Ecto neural progenitor cell (in vitro differentiated cells): ENCODE measurements at places on chromosomes 7 and 10.
A peak's percentile ranks its signal among the peaks of the same experiment; 100 is the strongest.

- no peak for DNase-seq
These were observed 38.0 kb downstream of the INPP5A start for GRCh38 chr10:132575320-132576201.

DNA sequence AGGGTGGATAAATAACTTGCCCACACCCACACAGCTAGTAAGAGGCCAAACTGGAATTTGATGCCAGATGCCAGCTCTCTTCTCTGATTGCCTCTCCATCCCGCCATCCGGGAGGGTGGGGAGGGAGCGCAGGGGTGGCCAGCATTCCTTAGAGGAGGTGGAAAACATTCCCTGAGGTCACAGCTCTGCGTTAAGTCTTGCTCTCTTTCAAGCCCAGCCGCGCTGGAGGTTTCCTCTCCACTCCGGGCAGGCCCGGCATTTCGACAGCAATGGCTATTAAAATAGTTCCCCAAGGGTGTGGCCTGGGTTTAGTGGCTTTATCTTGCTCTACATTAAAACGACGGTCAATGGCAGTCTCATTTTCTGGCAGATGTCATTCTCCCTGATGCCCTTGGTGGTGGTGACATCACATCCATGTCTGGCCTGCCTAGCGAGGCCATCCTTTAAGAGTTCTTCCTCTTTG lies 16.1 kb upstream of the C10orf71 start:
- peak; percentile 52 for DNase-seq

- no peak for DNase-seq
These were observed 256.3 kb downstream of the GRID1 start for GRCh38 chr10:86110156-86110786.

- DNase-seq, result no peak
These were observed 72.7 kb downstream of the PTPRZ1 start for GRCh38 chr7:121945480-121946236.

DNA sequence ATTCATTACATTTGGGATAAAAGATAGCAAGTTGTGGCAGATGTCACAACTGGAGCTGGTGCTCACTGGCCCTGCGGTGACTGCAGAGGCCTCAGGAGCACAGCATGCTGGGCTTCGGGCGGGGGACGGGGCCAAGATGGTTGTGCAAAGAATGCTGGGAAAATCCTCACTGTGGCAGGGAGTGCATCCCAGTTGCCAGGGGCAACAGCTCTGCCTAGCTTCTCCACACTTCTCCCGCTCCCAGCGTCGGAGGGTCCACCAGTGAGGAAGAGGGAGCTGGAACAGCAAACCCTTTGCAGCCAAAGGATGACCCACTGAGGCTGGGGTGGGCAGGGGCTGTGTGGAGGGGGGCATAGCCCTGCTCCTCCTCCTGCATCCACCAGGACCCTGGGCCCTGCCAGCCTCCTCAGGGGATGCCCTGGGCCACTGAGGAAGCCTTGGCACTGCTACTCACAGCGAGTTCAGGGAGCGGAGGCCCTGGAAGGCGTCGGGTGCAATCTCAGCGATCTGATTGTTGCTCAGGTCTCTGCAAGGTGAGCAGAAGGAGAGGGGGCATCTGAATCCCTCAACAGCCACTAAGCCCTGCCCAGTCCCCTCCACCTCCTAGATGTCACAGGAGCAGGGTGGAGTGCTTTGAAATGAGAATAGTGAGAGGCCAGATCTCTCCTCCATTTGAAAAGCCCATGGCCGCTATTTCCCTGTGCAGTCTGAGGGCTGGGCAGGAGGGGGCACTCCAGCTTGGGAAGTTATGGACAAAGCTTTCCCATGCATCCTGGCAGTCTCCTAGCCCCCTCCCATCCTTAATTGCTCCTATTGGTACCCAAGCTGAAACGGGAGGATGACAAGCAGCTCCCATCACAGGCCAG lies 126.5 kb downstream of the SLIT1 start:
- DNase-seq, result no peak

DNA sequence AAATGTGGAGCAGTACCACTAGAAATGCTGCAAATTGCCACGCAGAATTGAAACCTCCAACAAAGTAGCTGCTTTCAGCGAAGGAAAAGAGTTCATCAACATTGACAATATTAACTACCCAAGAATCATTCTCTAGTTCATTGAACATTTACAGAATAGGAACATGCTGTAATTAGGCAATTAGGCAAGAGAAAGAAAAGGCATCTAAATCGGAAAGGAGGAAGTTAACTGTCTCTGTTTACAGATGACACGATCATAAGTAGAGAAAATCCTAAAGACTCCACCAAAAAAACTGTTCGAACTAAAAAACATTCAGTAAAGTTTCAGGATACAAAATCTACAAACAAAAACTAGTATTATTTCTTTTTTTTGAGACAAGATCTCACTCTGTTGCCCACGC lies 8.9 kb upstream of the PKD1L1 start:
- DNase-seq, result no peak

DNA sequence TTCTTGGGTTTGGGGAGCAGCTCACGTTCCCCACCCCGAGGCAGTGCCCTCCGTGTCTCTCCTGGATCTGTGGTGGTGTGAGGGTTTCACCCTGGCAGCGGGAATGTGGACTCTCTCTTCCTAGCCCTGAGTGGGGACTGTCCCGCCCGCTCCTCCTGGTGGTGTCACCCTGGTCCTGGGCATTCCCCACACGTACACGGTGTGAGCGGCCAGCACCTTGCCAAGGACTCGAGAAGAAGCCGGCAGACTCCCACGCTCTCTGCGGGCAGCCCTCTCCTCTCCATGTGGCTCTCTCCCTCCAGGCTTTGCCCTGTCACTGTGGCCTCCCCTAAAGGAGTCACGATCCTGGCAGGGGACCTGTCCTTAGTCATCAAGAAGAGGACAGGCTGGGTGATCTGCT lies 24.0 kb downstream of the DPYSL4 start:
- no peak for DNase-seq

DNA sequence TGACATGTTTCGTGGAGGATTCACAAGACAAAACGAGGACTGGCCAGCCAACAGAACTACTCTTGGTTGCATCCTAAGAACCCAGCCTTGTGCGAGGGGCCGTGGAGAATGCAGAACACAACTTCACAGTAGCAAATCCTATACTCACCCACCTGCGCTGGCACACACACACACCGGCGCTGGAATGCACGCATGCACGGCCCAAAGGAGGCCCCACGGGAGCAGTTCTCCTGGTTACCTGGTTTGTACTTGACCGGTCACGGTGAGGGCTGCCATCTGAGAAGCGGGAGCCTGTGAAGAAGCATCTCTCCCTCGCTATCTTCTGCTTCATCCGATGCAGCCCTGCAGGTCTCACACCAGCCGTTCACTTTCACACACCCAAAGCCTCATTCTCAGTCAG lies 137.8 kb downstream of the ZMYND11 start:
- no peak for DNase-seq

GRCh38 chr7:75957021-75957736 lies 37.2 kb downstream of the TMEM120A start:
- DNase-seq, result no peak

GRCh38 chr10:14063531-14064285 lies 267.0 kb downstream of the FRMD4A start:
- DNase-seq, result no peak
